Muscle of leg (tissue), 16 donors: ENCODE measurements at places on chromosomes 7 and 10. TPM values are rescaled to one million over a fixed set of nuclear protein-coding genes. Genes with fewer than 3 reads are reported as not detected.

DNA sequence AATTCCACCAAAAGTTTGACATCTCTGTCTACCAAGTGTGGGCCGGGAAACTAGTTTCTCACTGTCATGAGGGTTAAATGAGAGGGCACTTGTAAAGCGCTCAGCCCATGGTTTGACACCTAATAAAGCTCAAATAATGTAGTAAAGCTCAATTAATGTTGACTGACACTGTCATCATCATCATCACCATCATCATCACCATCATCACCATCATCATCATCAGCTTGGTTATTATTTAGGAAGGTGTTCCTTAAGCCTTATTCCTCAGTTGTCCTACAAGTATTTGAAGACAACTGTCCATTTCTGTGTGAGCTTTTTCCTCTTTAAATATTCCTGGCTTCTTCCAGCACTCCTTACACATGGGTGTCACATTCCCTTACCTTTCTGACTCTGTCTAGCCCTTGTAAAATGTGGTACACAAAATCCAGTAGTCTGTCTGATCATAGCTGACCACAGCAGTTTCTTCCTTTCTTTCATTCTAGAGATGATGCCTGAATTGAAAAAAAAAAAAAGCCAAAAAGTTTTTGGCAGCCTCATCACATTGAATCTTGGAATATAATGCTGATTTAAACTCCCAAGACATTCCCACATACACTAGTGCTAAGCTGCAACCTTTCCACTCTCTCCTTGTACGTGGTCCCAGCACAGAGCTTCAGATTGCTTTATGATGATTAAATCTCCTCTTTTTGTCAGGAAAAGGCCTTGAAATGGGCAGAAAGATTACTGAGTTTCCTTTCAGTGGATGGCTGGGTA lies 40.6 kb upstream of the SEPHS1 start:
- H3K4me1 ChIP-seq = peaks cover 3% of the 10 kb centered on the region
- no peak overlapping the region for H3K27ac ChIP-seq
- peak; percentile 65 for DNase-seq

DNA sequence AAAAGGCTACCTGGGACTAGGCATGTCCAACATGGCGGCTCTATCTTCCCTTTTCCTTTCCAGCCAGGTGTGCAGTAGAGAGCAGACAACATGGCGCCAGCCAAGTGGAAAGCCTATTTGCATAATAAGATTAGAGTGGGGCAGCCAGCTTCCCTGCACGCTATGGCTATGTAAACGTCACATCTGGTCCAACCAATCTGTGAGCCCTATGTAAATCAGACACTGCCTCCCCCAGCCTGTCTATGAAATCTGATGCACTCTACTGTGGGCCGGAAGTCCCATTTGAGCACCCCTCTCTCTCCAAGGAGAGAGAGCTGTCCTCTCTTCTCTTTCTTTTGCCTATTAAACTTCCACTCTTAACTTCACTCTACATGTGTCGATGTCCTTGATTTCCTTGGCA lies 984.9 kb upstream of the AUTS2 start:
- DNase-seq = no peak
- H3K4me1 ChIP-seq = no peaks in the 10 kb centered on the region
- H3K4me3 ChIP-seq = no peak overlapping the region
- no peak overlapping the region for H3K27ac ChIP-seq
- no peaks in the 10 kb centered on the region for H3K36me3 ChIP-seq

- peaks cover 4% of the 10 kb centered on the region for H3K27me3 ChIP-seq
- H3K4me3 ChIP-seq = no peak overlapping the region
- peaks cover 11% of the 10 kb centered on the region for H3K4me1 ChIP-seq
- DNase-seq = peak; percentile 61
- no peaks in the 10 kb centered on the region for H3K36me3 ChIP-seq
- H3K27ac ChIP-seq = no peak overlapping the region
Measured at GRCh38 chr7:151181011-151181431, 6.0 kb downstream of the ASB10 start.

- no peak overlapping the region for H3K4me3 ChIP-seq
- no peak for DNase-seq
- H3K27me3 ChIP-seq = no peaks in the 10 kb centered on the region
- H3K27ac ChIP-seq = no peak overlapping the region
- no peaks in the 10 kb centered on the region for H3K36me3 ChIP-seq
- H3K4me1 ChIP-seq = no peaks in the 10 kb centered on the region
Measured at GRCh38 chr10:86321568-86321967, 45.0 kb downstream of the GRID1 start.

ATP6V1F gene
- total RNA-seq = 93.5 TPM

ABCB1 gene
- total RNA-seq = 0.53 TPM
